ENCODE measurements at places on chromosomes 3 and 15.

DNA sequence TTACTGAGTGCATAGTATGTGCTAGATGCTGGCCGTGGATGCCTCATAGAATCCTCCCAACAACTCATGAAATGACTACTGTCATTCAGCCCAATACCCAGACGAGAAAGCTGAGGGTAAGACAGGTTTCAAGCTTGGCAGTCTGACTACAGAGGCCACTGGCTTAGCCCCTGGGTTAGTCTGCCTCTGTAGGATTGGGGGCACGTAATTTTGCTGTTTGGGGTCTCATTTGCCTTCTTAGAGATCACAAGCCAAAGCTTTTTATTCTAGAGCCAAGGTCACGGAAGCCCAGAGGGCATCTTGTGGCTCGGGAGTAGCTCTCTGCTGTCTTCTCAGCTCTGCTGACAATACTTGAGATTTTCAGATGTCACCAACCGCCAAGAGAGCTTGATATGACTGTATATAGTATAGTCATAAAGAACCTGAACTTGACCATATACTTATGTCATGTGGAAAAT lies 1.0 kb upstream of the CCR5 start:
- DNase-seq: no peak

- DNase-seq: no peak
These were observed 78.7 kb downstream of the PLXNA1 start for GRCh38 chr3:127061641-127062040.

GRCh38 chr3:173892547-173892946 lies 495.0 kb downstream of the NLGN1 start:
- DNase-seq: no peak

- no peak for DNase-seq
These were observed 131.8 kb upstream of the C2CD4B start for GRCh38 chr15:62296756-62297507.

DNA sequence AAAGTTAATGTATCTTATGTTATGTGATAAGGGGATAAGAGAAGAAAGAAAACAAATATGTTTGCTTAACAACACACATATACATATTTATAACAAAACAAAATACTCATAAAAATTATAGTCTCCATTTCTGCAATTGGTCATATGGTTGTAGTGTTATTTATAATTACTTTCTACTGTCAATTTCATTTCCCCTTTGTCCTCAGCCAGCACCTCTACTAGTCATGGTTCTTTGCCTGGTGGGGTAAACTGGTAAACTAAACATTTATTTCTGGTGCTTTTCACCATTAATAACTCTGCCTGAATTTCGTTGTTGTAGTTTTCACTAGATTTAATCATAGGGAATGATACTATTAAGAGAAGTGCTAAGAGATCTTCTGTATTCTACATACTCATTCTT lies 88.0 kb upstream of the ALCAM start:
- DNase-seq: no peak

GRCh38 chr3:153958635-153959595 lies 162.3 kb upstream of the ARHGEF26 start:
- DNase-seq: no peak

- no peak for DNase-seq
These were observed 26.8 kb downstream of the MEGF11 start for GRCh38 chr15:66226736-66227135.

DNA sequence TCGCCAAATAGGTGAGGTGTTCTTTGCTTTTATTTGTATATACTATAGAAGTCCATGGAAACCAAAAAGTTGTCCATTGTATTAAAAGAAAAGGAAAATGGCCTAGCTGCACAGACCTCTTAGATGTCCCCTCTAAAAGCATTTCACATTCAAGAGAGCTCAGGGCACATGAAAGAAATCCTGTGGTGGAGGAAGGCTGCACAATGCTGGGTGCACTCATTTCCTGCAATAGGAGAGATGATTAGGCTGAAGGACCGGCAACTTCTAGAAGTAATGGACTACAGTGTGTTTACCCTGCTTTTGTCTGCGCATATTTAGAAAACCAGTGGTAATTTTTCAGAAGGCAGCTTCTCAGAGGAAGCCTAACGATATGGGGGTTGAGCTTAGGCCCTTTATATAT lies 25.4 kb downstream of the PPM1L start:
- DNase-seq: no peak
